GM20000 (cell line): ENCODE measurements at places on chromosomes 13 and 19.
A peak's percentile ranks its signal among the peaks of the same experiment; 100 is the strongest.

- no peak for DNase-seq
Measured at GRCh38 chr13:90414691-90415596, 932.5 kb upstream of the MIR17HG start.

DNA sequence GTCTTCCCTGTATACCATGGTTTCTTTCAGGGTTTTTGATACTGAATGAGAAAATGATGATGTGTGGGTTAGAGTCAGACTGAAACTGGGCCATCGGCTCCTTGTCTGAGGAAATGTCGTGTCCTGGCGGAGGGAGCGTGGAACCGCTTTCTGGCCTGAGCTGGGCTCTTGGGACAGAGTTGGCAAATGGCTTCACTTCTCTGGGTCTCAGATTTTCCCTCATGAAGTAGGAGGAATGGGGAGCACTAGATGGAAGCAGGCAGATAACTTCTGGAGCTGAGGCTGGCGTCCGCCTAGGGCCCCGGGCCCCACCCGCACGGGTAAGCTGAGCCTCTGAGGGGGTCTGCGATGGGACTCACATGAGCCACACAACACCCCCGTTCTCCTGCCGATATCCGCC lies 133.3 kb upstream of the WASF3 start:
- DNase-seq: no peak

DNA sequence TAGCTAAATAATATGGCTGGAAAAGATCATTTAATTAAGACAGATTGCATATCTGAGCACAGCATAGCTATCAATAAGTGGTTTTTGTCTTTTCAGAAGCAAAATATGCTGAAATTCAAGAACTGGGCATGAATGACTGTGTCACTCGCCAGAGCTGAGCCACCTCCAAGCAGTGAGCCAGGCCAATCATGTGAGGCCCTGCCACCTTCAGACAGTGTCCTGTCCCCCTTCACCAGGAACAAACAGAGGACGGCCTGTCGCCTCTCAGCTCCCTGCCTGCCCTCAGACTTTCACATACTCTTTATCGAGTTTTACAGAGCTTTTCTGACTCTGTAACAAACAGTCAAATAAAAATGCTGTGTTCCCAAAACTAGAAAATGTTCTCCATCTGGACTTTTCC lies 171.0 kb upstream of the TSC22D1 start:
- no peak for DNase-seq

DNA sequence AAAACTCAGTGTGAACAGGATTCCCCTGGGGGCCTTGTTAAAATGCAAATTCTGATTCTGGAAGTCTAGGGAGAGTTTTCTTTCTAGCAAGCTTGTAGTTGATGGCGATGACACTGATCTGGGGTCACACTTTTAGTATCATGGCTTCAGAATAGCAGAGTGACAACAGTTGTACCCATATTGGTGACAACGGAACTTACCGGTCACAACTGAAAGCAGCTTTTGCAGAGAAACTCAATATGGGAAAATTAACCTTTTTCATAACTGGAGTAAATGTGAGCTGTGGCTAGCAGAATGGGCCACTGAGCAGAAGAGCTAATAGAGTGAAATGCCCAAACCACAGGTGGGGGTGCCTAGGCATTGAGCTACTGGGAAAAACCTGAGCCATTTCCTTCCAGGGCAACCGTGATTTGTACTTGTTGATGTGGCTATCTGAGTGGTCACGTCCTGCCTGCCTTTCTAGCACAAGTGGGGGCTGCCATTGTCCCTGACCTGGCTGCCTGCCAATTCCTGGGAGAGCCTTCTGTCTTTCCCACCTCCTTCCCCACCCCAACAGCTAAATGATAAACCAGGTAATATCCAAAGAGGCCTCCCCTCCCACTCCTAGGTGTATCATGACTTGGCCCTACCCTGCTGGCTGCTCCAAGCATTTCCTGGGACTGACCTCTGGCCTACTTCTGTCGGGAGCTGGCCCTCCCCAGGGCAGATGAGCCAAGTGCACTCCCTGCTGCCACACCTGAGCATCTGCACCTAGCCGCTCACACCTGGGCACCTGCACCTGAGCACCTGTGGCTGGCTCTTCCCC lies 1.7 kb upstream of the SLC10A2 start:
- DNase-seq: peak; percentile 9

DNA sequence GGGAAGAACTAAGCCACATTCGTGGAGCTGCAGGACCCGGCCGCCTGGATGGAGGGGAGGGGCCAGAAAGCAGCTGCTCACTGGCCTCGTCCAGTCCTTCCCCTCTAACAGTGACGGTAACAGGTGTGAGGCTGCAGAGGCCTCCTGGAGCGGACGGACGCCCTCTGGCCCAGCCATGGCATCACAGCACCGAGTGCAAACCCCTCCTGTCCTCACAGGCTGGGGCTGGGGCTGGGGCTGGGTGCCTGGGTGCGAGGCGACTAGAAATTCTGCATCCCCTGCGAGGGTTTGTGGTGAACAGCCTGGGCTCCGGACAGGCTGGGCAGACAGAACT lies 3.6 kb downstream of the MICOS13 start:
- no peak for DNase-seq

- no peak for DNase-seq
Measured at GRCh38 chr13:112773601-112774447, 84.0 kb downstream of the ATP11A start.

- DNase-seq: no peak
Measured at GRCh38 chr19:39736088-39736487, 1.7 kb downstream of the CLC start.

- DNase-seq: no peak
Measured at GRCh38 chr13:82747291-82747690, 1135.0 kb downstream of the SLITRK1 start.

- DNase-seq: no peak
Measured at GRCh38 chr13:88345171-88345847, 674.1 kb downstream of the SLITRK5 start.

DNA sequence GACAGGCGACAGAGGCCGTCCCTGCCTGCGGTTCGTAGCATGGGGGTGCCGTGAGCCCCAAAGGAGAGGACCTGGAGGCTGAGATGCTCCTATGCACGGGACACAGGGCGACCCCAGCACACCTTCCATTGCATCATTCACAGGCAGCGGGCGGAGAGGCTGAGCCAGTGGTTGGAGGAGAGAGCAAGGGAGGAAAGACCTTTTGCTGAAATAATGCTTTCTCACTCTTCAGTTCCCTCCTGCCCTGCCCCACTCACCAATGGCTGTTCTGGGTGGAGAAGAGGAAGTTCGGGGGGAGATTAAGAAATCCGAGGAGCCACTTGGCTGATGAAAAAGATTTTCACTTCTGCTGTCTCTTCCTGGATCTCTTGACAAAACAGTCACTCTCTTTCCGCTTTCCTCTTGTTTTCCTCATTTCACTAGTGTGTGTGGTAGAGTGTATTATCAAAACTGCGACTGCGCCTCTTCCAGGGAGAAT lies at the start of gene NLRP12:
TSS of gene NLRP12 (minus strand) at position 181 of the 478 bp plus-strand sequence. CDS start at position 41, 140 bp downstream.
- DNase-seq: no peak

GRCh38 chr13:92158346-92158745 lies 759.9 kb downstream of the GPC5 start:
- DNase-seq: no peak

GRCh38 chr19:19606021-19606420 lies 12.5 kb downstream of the PBX4 start:
- no peak for DNase-seq

- DNase-seq: no peak
Measured at GRCh38 chr13:105679838-105680237, 855.6 kb downstream of the EFNB2 start.

DNA sequence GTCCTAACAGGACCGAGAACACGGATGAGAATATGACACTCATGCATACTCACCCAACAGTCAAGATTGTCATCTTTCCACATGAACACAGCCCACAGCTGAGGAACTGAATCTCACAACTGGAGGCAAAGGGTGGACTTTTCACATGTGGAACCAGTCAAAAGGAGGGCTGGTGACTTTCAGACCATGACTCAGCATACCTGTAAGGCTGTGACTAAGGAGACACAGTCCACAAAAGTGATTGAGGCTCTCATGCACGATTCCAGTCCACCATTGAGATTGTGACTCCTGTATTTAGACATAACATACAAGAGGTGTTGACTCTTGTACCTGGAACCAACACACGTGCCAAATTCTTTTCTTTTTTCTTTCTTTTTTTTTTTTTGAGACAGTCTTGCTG lies 40.0 kb downstream of the ZNF729 start:
- DNase-seq: no peak

- DNase-seq: no peak
Measured at GRCh38 chr13:113664751-113665596, 2.0 kb upstream of the GRK1 start.

DNA sequence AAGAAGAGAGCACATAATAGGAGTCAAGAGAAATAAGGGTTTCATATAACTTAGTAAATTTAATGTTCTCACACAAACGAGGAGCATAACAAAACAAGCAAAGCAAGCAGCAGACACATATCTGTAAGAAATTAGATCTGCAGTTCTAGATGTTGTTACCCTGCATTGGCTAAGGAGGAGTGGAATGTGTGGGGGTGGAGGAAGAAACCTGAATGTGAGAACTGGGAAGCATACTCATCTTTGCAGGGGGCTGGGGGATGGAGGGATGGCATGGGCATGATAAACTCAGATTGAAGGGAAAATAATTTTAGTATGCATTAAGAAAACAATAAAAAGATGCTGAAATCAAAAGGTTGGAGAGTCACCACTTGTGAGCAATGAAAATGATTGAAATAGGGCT lies 255.0 kb downstream of the LIG4 start:
- DNase-seq: no peak

DNA sequence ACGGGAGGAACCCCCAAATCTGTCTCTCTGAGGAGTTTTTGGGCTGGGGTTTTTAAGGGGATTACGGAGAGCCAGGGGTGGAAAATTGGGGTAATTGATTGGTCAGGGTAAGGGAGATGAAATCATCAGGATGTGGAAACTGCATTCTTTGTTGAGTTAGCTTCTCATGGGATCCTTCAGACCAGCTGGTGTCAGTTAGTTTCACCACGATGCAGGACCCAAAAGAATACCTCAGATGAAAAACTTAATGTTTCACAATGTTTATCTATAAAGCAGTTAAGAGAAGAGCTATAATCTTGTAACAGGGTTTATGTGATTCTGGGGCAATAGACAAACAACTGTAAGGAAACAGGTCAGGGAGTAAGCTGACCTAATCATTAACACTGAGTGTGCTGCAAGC lies 230.8 kb downstream of the POU4F1 start:
- DNase-seq: no peak

DNA sequence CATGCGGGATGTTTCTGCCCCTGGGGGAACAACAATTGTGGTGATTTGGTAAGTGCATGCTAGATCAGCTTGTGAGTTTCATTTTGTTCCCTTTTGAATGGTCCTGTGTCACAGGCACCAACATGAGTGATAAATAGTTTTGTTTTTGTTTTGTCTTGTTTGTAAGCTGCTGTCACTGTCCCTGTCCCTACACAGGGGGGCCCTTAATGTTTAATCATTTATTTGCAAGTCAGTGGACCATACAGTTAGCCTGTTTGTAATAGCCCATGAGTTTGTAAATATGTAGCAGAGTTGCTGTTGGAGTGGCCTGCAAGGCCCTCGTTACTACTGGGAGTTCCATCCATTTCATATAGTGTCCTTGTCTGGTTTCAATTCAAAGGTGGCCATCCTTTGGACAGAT lies 979.6 kb upstream of the SPRY2 start:
- no peak for DNase-seq

GRCh38 chr13:94162289-94162688 lies 317.2 kb downstream of the DCT start:
- DNase-seq: no peak

DNA sequence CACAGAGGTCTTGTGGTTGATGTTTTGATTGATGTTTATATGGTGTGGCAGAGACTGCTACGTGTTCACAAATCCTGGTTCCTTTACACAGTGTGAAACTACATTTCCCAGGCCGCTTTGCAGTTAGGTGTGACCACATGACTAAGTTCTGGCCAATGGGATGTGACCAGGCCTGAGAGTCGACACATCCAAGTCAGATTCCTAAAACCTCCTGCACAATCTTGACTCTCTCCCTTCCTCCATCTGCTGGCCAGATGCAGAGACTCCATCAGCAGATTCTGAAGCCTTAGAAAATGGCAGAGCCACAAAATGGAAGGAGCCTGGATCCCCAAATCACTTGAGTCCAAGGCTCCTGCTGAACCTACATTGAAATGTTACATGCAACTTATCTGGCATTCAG lies 12.6 kb downstream of the CD37 start:
- DNase-seq: no peak

DNA sequence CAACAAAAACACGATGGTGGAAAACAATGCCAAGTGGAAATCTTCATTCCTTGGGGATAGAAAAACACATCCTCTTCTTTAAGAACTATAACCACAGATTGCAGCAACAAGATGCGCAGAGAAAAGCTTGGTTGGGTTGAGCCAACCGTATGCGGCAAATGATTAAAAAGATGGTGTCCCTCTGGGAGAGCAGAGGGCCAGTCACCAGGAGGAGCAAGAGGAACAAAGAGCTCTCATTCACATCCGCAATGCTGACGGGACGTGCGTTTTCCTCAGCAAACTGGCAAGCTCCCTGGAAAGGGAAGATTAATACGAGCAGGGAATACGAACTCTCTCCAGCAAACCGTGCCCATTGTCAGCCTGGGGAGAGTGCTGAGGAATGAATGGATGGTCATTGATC lies 141.6 kb downstream of the KATNAL1 start:
- DNase-seq: no peak

GRCh38 chr13:42532561-42533335 lies 41.2 kb upstream of the TNFSF11 start:
- DNase-seq: no peak

- peak; percentile 67 for DNase-seq
Measured at GRCh38 chr19:51712461-51713081, 11.2 kb downstream of the HAS1 start.

- DNase-seq: peak; percentile 91
Measured at GRCh38 chr19:46728693-46729339, 11.9 kb upstream of the PRKD2 start.

DNA sequence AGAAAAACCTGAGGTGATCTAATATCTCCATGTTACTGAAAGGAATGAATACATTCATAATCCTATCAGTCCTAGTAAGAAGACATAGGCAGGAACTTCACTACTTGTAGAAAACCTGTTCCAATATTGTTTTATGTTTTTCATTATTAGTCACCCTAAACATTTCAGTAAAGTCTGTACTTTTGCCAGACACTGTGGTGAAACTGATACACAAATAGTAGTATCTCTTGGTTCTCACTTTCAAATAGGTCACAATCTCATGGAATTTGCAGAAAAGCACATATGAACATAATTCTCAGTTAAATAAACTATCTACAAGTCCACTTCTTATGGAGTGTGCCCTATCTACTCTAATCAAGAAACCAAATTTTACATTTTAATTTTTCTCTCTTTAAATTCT lies 88.3 kb upstream of the PCDH9 start:
- DNase-seq: no peak

DNA sequence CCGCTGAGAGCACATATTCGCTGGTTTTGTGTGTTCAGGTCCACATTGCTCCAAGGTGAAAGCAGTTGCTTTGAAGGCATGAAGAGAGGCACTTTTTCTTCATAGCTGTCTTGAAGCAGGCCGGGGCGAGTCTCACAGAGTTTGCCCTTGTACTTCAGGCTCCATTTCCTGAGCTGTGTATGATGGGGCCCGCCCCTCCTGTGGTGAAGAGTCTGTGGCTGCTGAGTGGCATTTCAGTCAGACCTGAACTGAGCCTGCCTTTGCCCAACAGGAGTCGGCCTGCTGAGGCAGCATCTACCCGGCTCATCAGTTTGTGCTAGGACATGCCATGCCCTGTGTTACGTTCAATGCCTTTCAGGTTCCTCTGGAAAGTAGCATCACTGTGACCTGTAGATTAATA lies 44.4 kb upstream of the C1QTNF9 start:
- DNase-seq: no peak

GRCh38 chr13:98428256-98428966 lies 148.5 kb downstream of the STK24 start:
- DNase-seq: no peak

- DNase-seq: no peak
Measured at GRCh38 chr13:98105929-98106336, 37.0 kb upstream of the FARP1 start.
